ENCODE measurements at places on chromosomes 16 and 17.

DNA sequence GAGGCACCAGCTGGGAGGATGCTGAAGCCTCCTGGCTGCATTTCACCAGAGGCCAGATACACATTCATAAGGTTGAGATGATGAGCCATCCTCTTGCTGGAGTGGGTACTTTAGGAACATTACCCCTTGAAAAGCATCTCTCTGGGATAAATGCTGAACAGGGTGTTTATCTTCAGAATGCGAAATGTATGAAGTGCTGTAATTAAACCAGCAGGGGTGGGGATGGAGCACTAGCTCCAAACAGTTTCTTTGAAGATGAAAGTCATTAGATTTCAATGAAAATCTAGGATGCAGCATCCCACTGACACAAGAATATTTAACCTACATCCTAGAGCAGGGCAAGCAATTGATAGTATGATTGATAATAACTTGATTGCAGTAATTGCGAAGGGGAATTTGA, 158.1 kb downstream of the CYLD start:
- DNase-seq: no peak

DNA sequence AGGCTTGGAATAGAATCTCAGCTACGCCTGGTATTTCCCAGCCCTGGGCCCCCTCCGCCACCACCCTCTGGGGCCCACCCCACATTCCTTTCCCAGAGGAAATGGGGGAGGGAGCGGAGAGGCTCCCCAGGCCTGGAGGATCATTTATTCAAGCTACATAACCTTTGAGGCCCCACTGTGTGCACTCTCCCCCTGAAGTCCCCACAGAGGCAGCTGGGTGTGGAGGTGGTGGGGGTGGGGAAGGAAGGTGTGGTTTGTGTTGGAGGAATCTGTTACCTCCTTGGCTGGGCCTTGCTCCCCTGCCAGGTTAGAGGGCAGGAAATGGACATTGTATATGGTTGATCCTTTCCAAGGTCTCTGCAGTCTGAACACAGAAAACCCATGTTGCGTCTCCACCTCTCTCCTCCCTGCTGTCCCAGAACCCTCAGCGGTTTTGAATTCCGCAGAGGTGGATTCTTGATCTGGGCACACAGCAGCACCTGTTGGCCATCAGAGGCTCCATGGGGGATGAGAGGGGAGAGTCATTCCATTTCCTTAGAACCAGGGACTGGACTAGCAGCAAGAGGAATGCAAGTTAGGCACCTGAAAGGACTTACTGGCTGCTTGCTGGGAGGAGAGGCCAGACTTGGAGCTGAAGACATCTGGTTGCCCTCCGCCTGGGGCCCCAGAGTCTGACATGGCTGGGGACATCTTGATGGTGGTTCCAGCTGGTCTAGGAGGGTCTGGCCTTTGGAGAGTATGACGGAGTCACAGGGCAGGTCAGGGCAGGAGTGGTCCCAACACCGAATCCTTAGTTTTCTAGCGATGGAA, 23.0 kb downstream of the ARHGAP23 start:
- no peak for DNase-seq

GRCh38 chr17:64499805-64500486, 3.1 kb upstream of the POLG2 start:
- DNase-seq: no peak

GRCh38 chr17:56000411-56000810, 152.9 kb upstream of the ANKFN1 start:
- no peak for DNase-seq

- no peak for DNase-seq
These were observed 1.5 kb upstream of the FBXL16 start for GRCh38 chr16:707062-707538.

DNA sequence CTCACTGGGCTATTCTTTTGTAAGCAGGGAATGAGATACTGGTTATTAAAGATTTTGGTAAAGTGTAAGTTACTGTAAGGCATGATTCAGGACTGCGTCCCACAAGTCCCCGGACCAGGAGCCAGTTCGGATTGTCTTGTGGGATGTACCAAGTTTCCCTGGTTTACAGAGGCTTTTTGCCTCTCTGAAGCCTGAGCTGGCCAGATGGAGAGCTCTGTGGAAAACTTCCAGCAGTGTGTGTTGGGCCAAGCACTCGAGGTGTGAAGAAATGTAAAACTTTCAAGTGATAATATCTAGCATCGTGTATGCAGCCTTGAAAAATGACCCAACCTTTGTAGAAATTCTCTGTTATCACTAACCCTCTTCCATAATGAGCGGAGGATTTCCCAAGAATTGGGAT, 2.4 kb downstream of the EPN2 start:
- DNase-seq: no peak

DNA sequence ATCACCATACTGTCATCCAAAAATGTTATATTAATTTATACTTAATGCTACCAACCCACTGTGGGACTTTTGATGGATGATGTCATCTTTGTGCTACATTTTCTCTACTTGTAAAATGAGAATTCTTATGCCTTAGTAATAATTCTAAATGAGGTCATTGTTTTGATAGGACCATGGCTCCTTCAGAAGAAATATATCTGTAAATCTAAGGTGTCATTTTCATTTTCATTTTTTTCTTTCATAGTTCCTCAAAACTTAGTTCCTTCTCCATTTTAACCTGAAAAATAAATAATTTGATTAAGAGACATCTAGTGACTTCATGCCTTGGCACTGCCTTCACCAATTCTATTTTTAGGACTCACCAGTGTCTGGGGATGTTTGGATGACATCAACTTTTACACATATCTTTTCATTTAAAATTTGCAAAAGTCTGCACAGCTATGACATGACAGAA, 48.7 kb downstream of the GPRC5B start:
- no peak for DNase-seq

GRCh38 chr16:84367297-84367680, 1.0 kb upstream of the ATP2C2 start:
- no peak for DNase-seq

Measured in activated CD4-positive, CD25-positive, alpha-beta regulatory T cell (primary cell).